HFFc6 (cell line): ENCODE measurements at places on chromosomes 4 and X.

DNA sequence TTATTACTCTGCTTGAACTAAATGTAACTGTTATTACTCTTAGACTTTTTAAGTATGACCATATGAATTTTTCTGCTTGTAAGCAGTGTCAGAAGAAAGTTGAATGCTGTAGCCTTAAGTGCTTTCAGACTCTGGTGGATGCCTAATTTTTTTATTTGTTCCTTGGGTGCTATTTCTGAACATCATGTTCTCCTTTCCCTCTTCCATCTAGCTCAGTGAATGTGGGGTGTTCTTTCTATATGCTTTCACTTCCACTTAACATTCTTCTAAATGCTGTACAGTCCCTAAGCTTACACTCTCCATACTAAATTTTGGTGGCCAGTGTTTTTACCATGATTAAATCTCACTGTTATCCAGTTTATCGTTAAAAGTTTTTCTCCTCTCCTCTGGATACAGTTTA lies 3.6 kb downstream of the DCK start:
- no peak for DNase-seq

DNA sequence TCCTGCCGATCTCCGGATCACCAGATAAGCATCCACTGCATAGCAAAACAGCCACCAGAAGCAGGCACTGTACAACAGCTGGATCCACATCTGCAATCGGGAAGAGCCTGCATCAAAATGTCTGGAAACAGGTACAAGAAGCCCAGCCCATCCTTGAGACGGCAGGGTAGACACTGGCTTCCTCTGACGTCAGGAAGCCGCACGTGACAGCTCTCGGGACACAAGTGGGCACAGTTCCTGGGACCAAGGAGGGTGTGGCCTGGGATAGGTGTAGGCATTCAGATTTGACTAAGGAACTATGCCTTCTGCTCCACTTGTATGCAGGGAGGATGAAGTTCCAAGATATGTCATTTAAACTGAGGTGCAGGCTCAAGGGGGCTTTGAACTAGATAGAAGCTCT lies 6.3 kb downstream of the GPR143 start:
- DNase-seq: no peak

GRCh38 chrX:97011540-97011939 lies 127.8 kb downstream of the RPA4 start:
- DNase-seq: no peak

- no peak for DNase-seq
These were observed 630.8 kb upstream of the INTU start for GRCh38 chr4:127001933-127002332.

GRCh38 chrX:13120017-13120416 lies 75.6 kb upstream of the FAM9C start:
- no peak for DNase-seq
